ENCODE measurements at places on chromosomes 5 and 9. TPM values are rescaled to one million over a fixed set of nuclear protein-coding genes. Genes with fewer than 3 reads are reported as not detected.

Gene KCNV2
- not detected for total RNA-seq

Gene IFNA21
- total RNA-seq: not detected

Gene AMBP
- total RNA-seq: not detected

Gene IFT74
- total RNA-seq: 10.2 TPM

Gene GADD45G
- total RNA-seq: 0.33 TPM

Gene PCDH1
- total RNA-seq: 155 TPM

Gene PCDHB9
- total RNA-seq: 0.15 TPM

Gene NXNL2
- not detected for total RNA-seq

Gene PCDH12
- total RNA-seq: 17.1 TPM

Gene ATOSB
- 43.8 TPM for total RNA-seq

Gene AGXT2
- not detected for total RNA-seq

Gene BAG1
- total RNA-seq: 67.6 TPM

Gene JAK2
- 6.0 TPM for total RNA-seq

Gene THBS4
- total RNA-seq: not detected

Gene IL4
- total RNA-seq: not detected

Gene DNAJA1
- total RNA-seq: 248 TPM

Gene ZNF483
- 0.69 TPM for total RNA-seq

Gene PCYOX1L
- 8.0 TPM for total RNA-seq

Gene PDZD2
- total RNA-seq: 4.5 TPM

Gene LHX3
- not detected for total RNA-seq

Gene RGMB
- 22.1 TPM for total RNA-seq

Gene PCDHGB3
- 0.67 TPM for total RNA-seq

Gene RFX3
- total RNA-seq: 4.8 TPM

Gene OSMR
- 7.3 TPM for total RNA-seq
